ENCODE measurements at places on chromosomes 11 and 22.

DNA sequence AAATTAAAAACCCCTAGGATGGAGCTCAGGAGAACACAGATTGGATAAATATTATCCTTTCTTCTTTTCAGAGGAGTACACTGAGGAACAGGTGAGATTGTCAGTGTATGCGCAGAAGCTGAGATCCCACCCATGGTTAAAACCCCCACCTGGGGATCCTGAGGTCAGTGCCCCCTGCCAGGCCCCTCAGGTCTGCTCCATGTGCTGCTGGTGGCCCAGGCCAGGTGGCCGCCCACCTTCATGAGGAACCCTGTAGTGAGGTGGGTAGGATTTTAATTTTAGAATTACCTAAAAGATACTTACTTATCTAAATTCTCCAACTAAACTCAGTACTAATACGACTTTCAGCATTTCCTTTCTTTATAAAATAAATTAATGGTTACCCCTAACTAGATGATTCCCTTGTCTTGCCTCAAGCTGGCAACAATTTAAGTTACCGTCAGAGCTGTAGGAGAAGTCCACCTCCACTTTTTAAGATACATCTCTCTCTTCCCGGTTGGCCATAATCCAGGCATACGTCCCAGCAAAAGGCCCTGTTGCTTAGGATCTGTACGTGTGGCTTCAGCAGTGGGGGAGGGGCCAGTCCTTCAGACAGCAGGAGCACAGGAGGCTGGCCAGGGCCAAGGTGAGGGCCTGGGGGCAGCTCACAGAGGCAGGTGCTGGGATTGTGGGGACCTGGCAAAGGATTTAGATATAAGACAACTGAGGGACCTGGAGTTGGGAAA is 61.5 kb upstream of the PITPNB start:
- no peak for DNase-seq

DNA sequence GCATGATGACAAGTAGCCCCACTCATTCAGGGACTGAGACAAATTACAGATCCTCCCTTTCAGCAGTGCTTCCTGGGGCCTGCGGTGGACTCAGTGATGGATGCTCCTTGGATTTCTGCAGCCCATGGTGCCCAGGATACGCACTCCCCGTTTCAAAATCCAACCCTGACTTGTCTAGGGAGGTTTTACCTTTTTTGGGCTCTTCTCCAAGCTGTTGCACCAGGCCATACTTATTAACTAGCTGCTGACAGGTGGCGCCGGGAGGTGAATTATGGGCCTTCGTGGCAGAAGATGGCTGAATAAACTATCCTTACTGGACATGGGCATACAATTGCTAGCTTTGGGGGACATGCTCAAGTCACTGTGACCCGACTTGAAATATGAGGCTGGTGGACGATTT is 324.3 kb upstream of the SYN3 start:
- DNase-seq = no peak

DNA sequence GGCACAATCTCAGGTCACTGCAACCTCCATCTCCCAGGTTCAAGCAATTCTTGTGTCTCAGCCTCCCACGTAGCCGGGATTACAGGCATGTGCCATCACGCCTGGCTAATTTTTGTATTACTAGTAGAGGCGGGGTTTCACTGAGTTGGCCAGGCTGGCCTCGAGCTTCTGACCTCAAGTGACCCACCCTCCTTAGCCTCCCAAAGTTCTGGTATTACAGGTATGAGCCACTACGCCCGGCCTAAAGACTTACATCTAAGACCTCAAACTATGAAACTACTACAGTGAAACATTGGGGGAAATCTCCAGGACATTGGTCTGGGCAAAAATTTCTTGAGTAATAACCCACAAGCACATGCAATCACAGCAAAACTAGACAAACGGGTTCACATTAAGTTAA is 13.8 kb upstream of the FAM181B start:
- no peak for DNase-seq

GRCh38 chr11:120632579-120632978 is 121.0 kb downstream of the GRIK4 start:
- DNase-seq = no peak

- DNase-seq = peak; percentile 75
Observed at GRCh38 chr11:46249938-46250744, 27.3 kb upstream of the CREB3L1 start.

DNA sequence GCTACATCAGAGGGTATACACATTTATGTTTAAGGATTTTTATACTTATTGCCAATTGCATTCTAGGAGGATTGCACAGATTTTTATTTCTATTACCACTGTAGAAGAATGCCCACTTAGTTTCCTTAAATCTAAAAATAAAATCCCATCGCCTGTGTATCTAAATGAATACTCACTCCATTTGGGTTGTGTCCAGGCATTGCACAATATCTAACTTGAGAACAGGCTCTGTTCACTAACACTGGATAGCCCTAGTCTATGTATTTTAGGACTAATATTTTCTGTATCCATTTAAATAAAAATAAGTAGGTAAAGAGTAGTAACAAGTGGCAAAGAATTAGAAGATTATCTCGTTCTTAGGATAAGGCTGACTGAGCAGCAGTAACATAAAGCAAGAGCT is 4.1 kb downstream of the C11orf52 start:
- no peak for DNase-seq

DNA sequence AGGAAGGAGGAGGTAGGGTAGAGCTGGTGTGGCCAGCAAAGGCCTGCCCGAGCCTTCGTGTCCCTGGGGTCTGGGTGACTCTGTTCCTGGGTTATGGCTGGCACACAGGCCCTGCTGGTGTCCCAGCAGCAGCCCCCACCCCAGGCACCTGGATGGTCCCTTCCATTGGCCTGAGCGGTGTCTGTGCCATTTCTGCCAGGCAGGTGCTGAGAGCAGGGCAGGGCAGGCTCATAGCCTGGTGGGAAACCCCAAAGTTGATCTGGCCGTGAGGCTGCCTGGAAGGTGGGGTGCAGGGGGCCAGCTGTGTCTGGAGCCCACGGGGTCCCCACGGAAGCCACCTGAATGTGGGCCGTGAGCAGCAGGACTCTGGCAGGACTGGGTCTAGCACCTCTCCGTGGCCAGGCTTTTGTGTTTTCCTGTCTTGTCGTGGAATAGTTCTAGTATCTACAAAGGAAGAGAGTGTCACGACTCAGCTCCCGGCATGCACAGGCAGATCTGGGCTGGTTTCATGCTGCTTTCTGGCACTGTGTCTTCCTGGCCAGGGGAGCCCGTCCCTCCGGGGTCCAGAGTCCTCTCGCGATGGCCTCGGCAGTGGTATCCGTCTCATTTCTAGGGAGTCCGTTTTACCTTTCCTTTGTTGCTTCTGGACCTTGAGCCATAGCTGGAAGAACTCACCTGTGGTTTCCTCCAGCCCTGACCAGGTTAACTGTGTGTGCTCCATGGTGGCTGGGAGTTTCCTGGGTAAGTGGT is 83.7 kb downstream of the KCNQ1 start:
- DNase-seq = no peak

GRCh38 chr11:66720223-66720898 is 8.7 kb downstream of the SPTBN2 start:
- no peak for DNase-seq

DNA sequence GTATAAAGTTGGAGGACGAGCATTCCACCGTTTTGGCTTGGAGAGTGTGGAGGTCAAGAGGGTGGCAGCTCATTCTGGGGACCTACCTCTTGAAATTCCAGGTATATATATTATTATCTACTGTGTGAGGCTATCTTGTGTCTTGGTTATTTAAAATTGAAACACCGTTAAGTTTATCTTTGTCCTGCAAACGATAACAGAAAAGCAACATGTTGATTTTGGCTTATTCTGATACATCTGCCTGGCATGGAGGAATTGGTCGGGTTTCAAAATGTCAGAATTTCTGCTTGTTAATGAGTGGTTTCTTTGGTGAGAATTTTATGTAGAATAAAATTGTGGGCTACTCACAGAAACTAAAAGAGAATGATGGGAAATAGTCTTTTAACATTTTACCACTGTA is 54.4 kb downstream of the SVIP start:
- no peak for DNase-seq

DNA sequence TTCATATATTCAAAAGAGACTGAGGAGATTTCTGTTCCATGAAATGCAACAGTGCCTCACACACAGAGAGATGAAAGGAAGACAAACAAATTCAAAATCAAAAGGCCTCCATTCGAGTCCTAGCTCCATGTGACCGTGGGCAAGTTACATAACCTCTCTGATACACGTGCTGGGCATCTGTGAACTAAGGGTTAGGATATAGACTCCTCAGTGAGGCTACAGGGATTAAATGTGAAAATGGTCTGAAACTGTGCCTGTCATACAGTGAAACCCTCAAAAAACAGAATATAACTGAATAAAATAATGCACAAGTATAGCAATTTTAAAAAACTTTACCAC is 111.8 kb upstream of the MTMR2 start:
- DNase-seq = no peak

- DNase-seq = no peak
Observed at GRCh38 chr11:18696638-18697225, 1.8 kb upstream of the TMEM86A start.

DNA sequence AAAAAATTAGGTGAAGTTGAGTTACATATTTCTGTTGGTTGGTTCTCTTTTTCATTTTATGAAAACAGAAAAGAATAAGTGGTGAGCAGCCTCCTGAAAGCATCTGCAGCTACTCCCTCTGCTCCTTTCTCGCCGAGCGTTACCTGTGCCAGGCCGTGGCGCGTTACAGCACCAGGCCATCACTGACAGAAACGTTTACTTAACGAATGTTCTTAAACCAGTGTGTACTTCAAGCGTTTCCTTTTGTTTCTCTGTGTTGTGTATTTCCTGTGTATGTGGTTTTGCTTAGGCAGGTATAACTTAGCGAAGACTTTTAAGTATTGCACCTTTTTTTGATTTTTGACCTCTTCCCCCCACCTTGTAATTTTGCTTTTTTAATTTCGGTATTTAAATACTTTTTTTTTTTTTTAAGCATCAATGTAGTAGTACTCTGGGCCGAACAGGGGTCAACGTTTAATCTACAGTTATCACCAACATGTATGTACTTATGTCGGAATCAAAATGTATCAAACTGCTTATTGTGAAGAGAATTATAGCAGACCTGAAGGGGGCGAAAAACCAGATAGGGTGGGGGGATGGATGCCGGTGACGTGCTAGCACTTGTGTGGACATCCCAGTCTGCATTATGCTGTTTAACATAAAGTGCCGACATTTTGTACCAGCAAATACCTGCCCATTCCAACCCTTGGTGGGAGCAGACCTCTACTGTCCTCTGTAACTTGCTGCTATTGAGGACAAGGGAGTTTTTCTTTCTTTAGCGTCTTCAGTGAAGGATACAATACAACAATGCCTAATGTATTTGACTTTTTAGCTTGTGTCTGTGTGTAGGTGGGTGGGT is 21.6 kb upstream of the ADSL start:
- DNase-seq = no peak

DNA sequence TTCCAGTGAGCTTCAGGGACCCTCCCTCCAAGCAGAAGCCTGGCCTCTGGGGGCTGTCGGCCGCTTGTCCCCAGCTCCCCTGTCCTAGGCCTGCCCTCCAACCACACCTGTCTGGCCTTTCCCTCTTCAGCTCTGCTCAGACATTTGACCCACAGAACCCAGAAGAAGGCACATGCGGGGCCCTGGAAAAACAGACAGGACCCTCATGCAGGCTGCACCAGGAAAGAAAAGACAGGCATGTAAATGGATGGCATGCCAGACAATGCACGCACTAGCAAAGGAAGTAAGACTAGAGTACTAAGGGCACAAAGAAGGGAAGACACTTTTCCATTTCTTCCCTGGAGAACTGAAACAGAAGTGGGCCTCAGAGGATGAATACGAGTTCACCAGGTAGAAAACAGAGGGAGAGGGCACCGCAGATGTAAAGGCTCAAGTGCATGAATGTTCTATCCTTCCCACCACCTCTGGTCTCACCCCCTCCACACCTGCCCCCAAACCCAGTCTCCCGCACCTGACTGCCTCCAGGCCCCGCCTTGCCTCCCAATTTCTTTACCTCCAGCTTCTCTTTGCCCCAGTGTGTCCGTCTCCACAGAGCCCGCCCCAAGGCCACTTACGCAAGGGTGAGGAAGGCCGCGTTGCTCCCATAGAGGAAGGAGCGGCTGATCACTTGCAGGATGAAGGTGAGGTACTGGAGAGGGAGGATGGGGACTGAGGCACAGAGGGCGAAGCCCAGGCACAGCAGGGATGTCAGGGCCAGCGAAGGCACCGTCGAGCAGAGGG is 17.4 kb downstream of the SLC43A3 start:
- DNase-seq = no peak

- no peak for DNase-seq
Observed at GRCh38 chr11:47212938-47213337, 1.8 kb upstream of the DDB2 start.

DNA sequence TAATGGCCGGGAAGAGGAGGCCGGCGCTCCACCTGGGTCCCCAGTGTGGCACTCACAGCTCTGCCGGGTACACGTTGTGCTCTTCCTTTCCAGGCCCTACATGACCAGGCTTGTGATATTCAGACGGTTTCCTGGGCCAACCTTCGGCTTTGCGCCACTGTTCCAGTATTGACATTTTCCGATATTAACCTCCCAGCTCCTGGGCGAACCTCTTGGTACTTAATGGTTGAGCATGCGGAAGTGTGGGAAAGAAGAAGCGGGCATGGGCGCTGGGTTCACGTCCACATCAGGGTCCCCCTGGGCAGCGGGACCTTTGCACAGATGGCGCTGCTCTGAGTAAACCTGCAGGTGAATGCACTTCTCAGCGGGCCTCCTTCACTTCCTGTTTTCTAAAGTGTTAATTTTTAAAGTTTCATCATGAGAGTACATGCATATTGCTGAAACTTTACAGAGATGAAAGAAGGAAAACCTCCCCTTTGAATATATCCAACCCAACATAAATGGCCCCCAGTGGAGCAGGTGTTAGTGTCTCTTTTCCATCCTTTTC is 286.7 kb downstream of the TBC1D22A start:
- DNase-seq = no peak

DNA sequence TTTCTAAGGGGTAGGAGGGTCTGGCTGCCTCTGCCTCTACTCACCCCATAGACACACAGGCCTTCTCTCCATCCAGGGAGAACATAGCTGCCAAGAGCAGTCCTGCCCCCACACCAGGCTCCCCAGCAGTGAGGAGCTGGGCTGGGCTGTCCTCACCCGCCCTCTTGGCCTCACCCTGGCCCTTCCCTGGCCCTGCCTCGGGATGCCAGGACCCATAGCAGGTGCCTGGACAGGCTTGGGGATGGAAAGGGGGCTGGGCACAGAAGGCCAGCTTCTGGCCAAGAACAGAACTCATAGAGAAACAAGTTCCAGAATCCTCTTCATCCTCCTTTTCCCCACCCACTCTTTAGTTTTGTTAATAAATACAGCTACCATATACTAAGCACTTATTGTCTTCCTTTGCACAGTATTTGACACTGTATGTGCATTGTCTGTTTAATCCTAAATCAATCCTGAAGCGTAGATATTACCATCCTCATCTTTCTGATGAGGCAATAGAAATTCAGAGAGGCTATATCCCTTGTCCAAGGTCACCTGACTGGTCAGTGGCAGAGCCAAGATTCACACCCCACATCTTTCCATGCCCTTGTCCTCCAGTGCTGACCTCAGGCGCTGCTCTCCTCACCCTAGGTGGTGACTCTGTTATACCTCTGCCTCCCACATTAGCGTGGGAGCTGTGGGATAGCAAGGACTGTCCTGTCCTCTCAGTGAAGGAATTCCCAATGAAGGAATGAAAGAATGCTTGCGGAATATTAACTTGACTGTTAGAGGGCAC is 22.0 kb upstream of the MYOD1 start:
- DNase-seq = no peak

GRCh38 chr11:67648796-67649613 is 1.5 kb downstream of the ACY3 start:
- no peak for DNase-seq

- no peak for DNase-seq
Observed at GRCh38 chr11:42555190-42555589, 756.6 kb upstream of the API5 start.
